GM12892 (cell line): ENCODE measurements at places on chromosomes 16 and 17.

DNA sequence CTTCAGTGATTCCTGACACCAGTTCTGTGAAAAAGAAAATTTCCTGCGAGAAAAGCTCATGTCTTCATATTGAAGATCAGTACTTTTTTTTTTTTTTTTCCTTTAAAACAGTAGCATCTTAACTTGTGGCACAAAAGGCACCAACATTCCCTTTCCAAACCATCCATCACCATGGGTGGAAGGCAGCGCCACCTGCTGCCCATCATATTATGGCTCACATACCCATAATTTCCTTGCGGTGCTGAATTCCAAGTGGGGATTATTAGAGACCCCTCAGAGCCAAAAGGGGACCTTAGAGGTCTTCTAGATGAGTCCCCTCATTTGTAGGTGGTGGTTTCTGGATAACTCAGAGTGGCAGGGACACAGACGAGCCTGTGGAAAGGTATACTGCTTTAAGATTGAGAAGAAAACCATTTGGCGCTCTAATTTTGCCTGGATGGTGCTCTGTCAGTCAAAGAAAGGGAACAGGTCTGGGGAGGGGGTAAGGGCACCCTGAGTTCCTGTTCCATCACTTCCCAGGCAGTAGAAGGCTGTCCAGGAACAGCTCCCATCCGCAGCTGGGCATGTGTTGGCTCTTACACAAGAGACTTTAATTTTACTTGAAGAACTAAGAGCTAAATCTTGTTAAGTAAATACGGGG lies 7.9 kb upstream of the SOST start:
- no peak for DNase-seq

DNA sequence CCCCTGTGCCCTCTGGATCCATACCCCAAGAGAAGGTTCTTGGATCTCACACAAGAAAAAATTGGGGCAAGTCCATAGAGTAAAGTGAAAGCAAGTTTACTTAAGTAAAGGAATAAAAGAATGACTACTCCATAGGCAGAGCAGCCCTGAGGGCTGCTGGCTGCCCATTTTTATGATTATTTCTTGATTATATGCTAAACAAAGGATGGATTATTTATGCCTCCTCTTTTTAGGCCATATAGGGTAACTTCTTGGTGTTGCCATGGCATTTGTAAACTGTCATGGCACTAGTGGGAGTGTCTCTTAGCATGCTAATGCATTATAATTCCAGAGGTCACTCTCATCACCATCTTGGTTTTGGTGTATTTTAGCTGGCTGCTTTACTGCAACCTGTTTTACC lies 70.8 kb downstream of the NLK start:
- DNase-seq, result no peak

DNA sequence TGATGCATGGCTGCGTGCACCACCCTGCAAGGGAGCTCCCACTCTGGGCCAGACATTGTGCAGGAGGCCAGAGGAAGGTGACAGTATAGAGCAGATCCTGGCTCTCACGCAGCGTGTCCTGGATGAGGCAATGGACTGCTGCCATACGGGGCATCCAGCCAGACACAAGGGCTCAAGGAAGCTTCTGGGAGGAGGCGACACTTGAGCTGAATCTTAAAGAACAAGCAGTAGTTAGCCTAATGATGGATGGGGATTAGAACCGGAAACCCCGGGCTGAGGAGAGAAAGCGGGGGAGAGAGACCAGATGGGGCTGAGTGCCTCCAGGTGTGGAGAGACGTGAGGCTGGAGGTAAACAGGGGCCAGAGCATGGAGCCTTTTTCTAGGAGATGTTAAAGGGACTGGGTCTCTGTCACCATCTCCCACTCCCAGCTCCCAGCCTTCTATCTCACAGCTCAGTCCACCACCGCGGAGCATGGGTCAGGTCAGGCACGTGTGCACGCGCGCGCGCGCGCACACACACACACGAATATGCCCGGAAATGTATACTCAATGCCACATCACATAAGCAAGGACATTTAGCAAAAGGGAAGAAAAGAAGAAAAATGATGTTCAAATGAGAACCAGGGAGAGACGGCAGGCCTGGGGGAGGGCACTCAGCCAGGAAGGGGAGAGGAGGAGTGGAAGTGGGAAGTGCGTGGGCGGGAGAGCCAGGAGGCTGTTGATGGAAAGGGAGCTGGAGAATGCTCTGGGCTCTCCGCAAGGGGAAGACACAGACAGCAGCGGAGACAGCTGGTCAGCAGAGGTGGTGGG lies 46.3 kb downstream of the CCDC42 start:
- no peak for DNase-seq

DNA sequence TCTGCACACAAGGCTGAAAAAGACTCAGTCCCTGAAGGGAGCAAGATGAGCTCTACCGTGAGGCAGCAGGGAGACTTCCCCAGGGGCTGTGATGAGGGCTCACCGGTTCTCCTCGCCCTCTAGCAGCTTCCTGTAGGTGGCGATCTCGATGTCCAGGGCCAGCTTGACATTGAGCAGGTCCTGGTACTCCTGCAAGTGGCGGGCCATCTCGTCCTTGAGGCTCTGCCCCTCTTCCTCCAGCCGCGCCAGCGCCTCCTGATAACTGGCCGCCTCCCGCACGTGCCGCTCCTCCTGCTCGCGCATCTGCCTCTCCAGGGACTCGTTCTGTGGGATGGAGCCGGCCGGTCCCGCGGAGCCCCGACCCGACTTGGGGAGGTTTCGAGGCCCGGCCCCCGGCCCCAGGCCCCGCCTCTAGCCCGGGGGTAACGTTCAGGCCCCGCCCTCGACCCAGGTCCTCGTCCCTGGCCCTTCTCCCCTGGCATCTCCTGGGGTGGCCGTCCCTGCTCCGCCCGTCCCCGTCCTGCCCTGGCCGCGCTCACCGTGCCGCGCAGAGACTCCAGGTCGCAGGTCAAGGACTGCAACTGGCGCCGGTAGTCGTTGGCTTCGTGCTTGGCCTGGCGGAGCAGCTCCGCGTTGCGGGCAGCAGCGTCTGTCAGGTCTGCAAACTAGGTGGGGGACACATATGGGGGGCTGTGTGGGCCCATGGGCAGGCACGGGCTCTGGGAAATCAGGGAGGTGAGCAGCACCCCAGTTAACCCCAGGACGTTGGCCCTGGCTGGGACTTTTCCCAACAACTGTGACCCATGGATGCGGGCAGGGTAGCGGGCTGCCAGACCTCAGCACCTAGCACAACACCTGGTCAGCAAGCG lies 3.9 kb downstream of the GFAP start:
- DNase-seq, result no peak

DNA sequence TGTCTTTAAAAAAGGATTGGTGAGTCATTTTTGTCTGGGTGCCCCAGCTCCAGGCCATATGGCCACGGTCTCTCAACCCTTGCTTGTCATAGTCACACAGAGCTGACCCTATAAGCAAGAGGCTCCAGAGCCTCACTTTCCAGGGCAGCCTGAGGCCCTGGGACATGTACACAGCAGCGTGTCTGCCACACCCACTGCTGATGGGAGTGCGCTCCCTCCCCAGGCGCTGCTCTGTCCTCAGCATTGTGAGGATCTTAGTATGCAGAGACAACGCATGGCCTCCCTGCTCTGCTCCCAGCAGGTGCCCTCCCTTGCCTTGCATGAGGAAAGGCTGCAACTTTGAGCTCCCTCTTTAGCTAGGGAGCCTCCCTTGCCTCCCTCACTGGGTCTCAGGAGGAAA lies 80.8 kb upstream of the CRHR1 start:
- no peak for DNase-seq

DNA sequence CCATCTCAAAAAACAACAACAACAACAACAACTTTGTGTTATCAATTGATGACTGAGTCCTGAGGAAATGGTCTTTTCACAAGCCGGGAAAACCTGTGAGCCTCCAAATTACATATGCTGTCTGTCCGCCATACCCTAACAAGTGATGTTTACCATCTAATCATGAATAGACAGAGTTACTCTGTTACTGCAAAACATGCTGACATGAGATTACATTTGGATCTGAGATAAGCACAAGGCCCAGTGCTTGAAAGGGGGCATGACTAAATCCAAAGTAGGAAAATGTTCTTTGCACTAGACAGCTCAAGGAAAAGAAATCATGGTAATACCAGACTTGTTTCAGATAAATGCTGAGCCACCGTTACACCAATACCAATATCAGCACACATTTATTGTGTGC lies 8.6 kb upstream of the ATXN1L start:
- no peak for DNase-seq

DNA sequence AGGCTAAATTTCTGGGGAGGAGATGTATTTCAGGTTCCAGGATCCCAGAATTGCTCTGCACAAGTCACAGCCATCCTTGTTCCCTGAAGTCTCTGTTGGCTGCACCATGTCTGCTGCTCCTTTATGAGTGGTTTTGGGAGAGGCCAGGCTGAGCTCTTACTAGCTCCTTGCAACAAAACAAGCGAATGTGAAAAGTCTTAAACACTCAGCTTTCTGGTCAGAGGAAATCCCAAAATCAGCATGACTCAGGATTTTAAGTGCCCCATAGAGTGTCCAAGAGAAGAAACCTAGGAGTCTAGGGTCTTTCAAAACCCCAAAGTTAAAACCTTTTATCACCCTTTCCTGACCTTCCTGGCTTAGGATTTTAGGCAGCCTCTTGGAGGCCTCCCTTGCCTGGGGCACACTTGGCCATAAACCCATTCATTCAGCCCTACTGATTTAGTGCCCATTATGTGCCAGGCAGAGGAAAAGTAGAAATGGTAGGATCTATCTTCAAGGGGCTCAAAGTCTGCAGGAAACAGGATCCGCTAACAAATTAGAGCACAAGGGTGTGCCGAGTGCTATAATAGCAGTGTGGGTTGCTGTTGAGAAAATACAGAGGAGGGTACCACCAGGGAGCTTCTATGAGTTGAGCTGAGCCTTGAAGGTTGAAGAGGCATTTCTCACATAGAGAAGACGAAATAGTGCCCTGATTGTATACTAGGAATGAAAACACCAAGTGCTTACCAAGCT lies 36.9 kb downstream of the SOST start:
- DNase-seq, result no peak

GRCh38 chr16:50422926-50423325 lies 54.1 kb upstream of the BRD7 start:
- no peak for DNase-seq

- DNase-seq, result no peak
These were observed 160.7 kb downstream of the IRX5 start for GRCh38 chr16:55091213-55091870.

- no peak for DNase-seq
These were observed 41.9 kb downstream of the FTO start for GRCh38 chr16:53745753-53746266.

- no peak for DNase-seq
These were observed 33.1 kb downstream of the N4BP1 start for GRCh38 chr16:48576927-48577326.

GRCh38 chr17:36674278-36674650 lies 72.9 kb downstream of the MRM1 start:
- no peak for DNase-seq

DNA sequence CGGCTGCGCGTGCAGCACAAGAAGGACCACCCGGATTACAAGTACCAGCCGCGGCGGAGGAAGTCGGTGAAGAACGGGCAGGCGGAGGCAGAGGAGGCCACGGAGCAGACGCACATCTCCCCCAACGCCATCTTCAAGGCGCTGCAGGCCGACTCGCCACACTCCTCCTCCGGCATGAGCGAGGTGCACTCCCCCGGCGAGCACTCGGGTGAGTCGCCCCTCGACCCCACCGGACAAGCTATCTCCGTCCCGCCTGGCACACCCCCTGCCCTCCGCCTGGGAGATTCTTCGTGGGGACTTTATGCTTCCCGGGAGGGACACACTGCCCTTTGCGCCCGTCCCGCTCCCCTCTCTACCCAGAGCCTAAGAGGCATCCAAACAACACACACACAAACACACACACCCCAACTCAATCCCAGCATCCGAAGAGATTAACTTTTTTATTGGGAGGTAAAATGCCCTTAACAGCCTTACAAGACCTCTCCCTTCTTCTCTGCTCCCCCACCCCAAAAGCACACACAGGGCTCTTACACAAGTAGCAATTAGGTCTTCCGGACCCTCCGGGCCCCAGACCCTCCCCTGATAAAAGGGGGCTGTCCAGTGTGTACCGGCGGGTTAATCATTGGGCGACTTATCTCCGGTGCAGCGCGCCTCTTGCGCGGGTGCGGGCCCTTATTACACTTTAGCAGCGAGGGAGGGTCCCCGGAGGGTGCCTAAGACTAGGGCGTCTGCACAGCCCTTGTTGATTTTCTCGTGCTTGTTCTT lies 2.1 kb downstream of the SOX9 start:
- DNase-seq, result peak; percentile 55

GRCh38 chr17:2123375-2124251 lies 68.7 kb downstream of the HIC1 start:
- DNase-seq, result no peak

DNA sequence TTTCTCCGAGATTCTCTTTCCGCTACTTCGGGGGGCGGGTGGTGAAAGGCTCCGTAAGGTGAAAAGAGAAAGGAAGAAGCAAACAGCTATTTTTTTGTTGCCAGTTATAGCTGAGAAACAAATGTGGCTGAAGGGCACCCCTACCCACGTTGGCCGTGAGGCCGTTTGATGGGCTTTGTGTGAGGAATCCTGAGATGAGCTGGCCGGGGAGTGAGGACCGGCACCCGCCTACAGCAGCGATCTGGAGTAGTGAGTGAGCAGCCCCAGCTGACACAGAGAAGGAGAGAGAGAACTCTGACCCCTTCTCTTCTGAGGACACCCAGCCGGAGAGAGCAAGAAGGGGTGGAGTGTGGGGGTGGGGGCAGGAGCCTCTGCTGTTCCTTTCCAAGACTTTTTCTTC lies 5.6 kb downstream of the JPH3 start:
- DNase-seq, result no peak

- peak; percentile 99 for DNase-seq
These were observed 8.9 kb downstream of the UBTF start for GRCh38 chr17:44210342-44211192.

- DNase-seq, result no peak
These were observed 11.5 kb upstream of the ELAC2 start for GRCh38 chr17:13029340-13029739.

- no peak for DNase-seq
These were observed 5.8 kb downstream of the ZG16B start for GRCh38 chr16:2835638-2836493.

DNA sequence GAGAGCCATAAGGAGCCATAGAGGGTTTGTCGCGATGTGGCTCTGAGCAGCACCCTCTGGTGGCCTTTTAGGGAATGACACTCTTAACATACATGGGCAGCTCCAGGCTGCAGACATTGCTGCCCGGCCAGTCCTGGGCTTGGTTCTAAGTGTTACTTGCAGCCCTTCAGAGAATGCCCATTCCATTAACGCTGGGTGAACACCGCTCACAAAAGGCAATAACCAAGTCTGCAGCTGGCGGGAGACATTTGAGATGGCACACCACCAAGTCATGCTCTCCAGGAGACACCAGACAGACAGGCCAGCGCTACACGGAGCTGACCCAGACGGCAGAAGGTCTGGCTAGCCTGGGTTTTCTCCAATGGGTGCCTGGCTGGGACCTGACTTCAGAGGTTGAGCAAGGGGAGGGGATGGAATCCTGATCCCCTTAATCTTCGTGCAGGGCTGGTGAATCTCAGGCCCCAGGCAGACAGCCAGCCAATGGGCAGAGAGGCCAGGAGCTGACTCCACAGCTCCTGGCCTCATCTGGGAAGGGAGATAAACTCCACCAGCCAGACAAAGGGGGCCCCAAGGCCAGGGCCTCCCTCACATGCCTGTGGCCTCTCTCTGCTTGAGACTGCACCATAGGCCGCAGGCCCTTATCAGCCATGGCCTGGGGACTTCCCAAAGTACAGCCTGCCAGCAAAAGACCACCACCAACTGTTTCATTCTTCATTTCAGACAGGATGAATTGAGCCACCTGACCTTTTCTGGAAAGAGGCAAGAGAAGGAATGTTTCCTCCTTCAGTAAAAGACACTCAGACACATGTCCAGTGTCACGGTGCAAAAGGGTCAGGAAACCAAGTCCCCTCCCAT lies 58.8 kb downstream of the ZDHHC7 start:
- DNase-seq, result peak; percentile 59

- DNase-seq, result no peak
These were observed 15.8 kb upstream of the ITGAM start for GRCh38 chr16:31243734-31244670.
